ENCODE measurements at places on chromosomes 12 and 14.
A peak's percentile ranks its signal among the peaks of the same experiment; 100 is the strongest.

GRCh38 chr14:61103541-61104339, 122.7 kb downstream of the SLC38A6 start:
- DNase-seq: peak; percentile 94

GRCh38 chr12:16513231-16513630, 92.7 kb downstream of the LMO3 start:
- no peak for DNase-seq

DNA sequence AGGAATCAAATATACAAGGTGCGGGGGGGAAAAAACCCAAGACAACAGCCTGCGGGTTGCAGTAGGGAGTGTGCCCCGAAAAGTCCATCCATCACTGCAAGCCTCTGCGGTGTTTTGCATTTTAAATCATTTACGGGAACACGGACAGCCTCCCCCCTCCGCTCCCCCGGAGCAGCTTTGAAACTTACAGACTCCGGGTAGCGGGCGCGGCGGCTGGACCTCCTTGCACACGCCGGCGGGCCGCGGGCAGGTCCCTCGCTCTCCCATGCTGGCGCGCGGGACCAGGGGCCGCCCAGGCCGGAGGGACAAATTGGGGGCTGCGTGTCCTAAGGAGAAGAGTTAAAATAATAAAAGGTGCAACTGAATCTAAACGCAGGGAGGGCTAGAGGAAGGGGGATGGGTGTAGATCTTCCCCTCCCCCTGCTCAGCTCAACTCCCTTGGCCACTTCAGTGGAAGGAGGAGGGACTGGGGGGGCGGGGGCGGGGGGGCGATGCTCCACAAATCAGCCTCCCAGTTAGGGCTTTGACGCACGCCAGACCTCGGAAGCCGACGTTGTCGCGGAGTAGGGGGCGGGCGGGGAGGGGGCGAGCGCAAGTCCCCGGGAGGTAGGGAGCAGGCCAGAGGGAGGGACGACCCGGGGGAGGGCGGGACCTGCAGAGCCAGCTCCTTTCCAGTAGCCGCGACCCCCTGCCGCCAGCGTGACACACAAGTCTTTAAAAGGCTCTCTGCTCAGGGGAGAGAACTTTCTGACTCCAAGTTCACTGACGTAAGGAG, at the start of gene KCNJ8:
KCNJ8 (minus strand) TSS at position 349 of the 775 bp plus-strand sequence. CDS start 1,090 bp downstream, outside the sequence.
- DNase-seq: no peak

- no peak for DNase-seq
Observed at GRCh38 chr12:88408823-88409222, 171.4 kb downstream of the KITLG start.

- DNase-seq: no peak
Observed at GRCh38 chr14:73797543-73798265, 53.9 kb upstream of the PTGR2 start.

- DNase-seq: no peak
Observed at GRCh38 chr12:120397824-120398540, 29.0 kb upstream of the MSI1 start.

DNA sequence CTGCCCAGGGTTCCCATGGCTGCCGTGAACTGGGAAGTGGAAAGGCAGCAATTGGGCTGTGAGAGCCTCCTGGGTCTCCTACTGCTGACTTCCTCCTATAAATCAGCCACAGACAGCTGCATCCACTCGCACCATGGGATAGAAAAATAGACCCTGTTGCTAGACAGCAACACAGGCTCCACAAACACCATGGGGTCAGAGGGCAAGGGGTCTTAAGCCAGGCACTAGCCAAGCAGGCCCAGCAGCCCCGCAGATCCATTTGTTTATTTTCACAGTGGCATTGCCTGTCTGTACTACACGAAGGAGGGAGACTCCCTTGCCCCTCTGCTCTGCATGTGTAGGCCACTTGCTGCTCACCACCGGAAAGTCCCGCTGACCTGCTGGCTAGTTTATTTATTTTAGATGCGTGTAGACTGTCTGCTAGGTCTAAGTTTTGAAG, 139.8 kb downstream of the DACT1 start:
- DNase-seq: peak; percentile 43

GRCh38 chr12:110732572-110732971, 10.1 kb downstream of the PPP1CC start:
- no peak for DNase-seq

- peak; percentile 11 for DNase-seq
Observed at GRCh38 chr14:60878536-60878935, 102.3 kb downstream of the TRMT5 start.

DNA sequence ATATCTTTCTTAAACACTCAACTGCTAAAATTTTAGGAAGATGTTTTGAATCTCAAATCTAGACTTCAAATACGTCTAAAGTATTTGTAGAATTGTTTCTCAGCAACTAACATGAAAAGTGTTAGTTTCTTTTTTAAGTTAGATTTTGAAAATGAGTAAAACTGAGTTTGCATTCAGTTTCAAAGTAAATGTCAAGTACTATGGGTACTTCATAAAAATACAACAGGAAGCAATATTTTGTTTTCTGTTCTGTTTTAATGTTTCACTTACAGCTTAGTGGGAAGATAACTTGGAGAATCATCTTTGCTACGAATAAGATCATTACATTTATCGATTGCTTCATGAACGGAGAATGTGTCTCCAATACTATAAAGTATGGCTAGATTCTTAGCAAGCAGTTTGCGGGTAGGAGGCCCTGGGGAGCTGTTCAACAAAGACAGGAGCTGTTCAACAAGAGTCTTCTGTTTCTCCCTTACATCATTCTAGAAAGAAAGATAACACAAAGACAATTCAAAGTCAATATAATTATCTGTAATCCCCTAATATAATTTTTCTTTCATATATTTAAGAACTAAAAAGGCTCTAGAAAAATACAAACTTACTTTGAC, 20.2 kb downstream of the HEATR5A start:
- no peak for DNase-seq

DNA sequence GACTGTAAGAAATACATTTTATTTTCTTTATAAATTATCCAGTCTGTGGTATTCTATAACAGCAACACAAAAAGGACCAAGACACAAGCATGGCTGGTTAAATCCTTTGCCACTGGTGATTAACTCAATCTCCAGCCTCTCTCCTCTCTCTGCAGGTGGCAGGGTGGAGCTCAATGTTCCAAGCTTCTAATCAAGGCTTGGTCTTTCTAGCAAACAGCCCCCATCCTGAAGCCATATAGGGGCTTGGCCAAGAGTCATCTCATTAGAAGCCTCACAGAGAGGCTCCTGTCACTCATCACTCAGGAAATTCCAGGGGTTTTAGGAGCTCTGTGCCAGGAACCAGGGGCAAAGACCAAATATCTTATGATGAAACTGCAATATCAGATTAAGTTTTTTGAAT, 12.0 kb downstream of the C12orf75 start:
- DNase-seq: no peak

DNA sequence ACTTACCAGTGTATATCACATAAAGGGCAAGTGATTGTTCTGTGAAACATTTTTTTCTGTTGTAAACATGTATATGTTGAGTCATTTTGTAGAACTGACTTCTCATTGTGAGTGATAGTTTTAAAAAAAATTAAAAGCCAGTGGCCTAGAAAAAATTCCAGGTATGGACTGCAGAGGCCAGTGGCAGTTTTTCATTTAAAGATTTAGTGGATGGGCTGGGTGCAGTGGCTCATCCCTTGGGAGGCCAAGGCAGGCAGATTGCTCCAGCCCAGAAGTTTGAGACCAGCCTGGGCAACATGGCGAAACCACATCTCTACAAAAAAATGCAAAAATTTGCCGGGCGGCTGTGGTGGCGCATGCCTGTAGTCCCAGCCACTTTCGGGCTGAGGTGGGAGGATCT, 84.7 kb upstream of the MDM1 start:
- DNase-seq: no peak

GRCh38 chr12:6355491-6356373, 13.9 kb upstream of the TNFRSF1A start:
- DNase-seq: no peak

- no peak for DNase-seq
Observed at GRCh38 chr12:65162609-65163008, 6.8 kb upstream of the LEMD3 start.

GRCh38 chr12:47813511-47814196, 6.0 kb downstream of the HDAC7 start:
- DNase-seq: no peak

GRCh38 chr14:91373591-91374254, 43.9 kb downstream of the CCDC88C start:
- no peak for DNase-seq

DNA sequence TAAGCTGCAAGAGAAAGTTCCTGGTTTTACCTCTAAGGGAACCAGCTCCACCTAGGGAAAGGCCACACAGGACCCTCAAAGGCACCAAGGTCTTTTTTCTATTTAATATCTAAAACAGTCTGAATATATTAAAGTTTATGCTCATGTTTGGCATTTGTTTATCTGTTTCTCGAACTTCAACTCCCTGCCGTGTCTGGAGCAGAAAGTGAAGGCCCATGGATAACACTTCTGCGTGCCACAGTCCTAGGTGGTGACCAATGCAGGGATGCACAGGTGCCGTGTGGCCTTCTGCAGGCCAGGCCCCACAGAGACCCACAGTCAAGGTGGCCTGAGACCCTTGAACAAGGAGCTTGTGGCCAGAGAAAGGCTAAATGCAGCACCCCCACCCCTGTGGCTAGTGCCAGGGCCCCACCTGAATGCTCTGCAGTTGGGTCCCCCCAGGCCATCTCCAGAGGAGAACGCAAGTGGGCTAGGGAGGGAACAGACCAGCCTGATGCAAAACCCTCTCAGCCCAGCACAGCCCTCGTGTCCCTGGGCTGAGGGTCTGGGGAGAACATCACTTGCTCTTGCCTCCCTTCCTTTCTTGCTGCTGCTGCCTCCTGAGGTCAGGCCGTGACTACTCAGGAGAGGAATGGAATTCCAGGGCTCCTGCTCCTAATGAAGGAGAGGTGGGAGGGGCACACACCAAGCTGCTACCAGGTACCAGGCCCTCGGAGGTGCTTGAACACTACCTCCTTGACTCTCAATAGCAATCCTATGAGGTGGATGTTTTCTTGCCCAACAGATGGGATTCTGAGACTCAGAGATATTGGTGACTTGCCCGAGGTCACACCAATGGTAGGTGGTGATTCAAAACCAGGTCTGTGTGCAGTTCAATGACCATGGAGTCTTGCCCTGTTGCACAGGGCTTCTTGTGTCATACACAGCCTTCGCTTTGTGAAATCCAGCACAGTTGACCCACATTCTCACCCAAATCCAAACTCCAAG, 45.4 kb downstream of the PSMA6 start:
- DNase-seq: no peak

DNA sequence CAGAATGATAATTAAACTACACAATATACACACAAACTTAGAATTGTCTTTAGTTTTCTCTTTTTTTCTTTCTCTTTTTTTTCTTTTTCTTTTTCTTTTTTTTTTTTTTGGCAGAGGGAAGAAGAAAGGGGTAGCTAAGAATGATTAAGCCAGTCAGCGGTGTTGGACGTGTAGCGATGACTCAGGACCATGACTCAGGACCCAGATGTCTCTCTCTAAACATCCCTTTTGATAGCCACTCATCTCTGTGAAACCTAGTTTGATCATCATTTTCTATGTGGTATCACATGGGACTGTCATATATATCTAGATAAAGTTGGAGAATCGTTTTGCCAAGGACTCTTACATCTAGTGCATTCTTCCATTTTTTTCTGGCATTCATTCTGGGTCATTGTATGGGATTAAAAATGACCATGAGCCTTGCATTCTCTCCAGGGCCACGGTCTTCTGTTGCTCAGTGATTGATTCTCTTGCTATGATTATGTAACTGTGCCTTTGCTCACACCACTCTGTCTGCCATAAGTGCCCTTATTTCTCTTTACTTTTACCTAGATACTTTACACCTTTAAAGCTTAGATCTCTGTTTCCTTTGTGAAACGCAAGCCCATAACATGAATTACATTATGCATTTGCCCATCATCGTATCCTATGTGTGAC, 26.6 kb upstream of the NRXN3 start:
- DNase-seq: no peak

DNA sequence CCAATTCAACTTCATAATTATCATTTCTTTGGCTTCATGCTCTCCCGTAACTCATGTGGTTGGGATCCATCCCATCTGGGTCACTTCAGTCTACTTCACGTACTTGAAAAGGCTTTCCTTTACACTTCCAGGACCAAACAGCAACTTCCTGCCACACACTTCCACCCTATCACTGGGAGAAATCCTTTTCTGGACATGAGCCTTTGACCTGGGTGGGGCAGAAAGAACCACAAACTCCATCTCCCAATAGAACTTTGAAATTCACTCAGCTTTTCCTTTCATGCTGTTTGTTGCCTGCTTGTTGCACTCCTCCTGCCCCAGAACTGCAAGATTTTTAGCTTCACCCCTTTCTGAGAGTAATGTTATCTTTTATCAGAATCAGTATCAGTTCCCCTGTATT, 18.4 kb upstream of the GALNT16 start:
- DNase-seq: no peak

GRCh38 chr12:62599854-62600437, 133.3 kb downstream of the MON2 start:
- no peak for DNase-seq

DNA sequence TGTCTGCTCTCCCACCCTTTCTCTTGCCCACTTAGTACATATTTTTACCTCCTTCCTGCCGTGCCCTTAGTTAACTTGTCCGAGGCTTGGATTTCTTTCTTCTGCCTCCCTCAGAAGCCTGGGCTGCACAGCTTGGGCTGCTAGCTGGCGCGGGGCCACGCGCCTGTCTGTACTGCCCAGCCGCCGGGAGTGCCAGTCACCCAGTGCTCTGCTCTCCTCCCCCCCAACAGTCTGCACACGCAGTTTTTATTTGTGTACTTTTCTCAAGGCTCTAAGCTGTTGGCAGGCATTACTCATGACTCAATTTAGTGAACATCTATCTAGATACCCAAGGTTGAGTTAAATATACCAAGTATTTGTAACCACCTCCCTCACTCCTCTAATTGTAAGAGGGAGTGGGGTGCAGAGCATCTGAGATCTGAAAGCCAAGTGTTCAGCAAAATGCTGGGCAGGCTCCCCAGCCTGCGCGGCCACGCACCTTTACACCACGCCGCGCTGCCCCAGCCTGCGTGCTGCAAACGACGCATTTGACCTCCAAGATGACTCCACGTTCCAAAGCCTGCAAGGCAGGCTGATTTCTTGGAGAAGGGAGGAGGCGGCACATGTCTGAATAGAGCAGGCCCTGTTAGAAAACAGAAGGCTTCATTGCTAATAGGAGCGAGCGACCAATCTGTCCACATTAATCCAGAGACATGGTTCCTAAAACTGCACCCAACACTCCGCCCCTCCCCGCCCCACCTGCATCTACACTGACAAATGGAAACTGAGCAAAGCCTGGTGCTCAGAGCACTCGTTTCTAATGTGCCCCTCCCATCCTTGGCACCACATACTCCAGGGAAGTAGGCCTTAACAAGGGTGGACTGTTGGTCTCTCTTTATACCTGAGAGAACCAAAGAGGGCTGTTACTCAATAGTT, 18.2 kb upstream of the CACNA2D4 start:
- no peak for DNase-seq

DNA sequence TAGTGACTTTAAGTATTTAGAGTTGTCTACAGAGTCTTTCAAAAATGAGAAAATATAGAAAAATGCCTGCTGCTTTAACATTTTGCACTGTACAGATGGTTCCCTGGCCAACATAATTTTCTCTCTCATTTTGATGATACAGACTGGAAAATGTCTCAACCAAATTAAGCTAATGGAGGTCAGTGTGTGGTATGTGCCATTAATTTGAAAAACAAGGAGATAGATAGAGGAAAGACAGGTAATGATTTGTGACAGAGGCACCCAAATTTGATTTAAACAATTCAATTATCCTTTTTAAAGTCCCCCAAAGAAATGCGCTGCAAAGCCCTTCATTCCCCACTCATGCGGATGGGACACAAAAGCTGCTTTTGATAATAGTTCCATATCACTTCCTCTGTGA, 140.0 kb downstream of the ASCL1 start:
- DNase-seq: no peak

GRCh38 chr12:48061938-48062719, 43.8 kb downstream of the SENP1 start:
- DNase-seq: no peak

GRCh38 chr14:96502621-96503305, 581 bp downstream of the PAPOLA start:
- no peak for DNase-seq
